KG1 (cell line): ENCODE measurements at places on chromosomes 2 and 18.

DNA sequence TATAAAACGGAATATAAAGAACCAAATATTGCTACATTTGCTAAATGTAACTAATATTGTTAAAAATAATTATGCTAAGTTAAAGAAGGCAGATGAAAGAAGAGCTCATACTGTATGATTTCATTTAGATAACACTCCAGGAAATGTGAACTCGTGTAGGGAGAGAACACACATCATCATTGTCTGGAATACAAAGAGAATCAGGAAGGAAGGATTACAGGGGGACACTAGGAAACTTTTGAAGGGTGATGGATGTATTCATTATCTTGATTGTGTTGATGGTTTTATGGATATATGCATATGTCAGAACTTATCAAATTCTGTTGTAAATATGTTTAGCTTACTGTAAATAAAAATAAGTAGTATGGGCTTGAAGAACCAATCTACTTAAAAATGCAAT, 104.1 kb upstream of the TRIB2 start:
- DNase-seq: no peak

DNA sequence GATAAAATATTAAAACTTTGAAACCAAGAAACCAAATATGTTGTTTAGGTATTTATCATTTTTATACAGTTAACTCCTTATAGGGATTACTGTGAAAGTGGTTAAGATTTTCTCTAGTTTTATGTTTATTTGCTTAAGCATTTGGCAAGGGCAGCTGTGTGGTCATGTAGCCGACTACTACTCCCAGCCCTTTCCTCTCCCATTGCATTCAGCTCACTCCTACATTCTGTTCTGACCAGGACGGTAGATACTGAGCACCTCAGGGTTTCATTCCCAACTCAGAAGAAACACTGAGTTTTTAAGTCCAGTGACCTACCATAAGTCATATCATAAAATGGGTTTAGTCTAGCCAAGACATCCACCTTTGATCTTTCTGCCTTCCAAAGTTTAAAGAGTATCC, 19.8 kb downstream of the FZD5 start:
- no peak for DNase-seq

DNA sequence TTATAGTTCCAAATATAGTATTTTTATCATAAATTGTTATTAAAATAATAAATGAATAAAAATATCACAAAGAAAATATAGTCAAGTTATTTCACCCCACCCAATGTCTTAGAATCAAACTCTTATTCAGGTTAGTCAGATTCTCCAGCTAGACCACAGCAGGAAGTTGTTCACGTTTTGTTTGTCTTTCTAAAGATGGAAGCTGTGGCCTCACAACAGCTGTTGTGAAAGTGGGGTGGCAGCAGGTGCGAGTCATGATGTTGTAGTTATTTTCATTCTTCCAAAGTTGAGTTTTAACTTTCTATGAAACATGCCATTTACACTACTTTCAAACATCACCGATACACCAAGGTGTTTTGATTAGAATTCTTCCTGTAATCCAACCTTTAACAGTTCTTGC, 272.9 kb downstream of the SLC8A1 start:
- DNase-seq: no peak

DNA sequence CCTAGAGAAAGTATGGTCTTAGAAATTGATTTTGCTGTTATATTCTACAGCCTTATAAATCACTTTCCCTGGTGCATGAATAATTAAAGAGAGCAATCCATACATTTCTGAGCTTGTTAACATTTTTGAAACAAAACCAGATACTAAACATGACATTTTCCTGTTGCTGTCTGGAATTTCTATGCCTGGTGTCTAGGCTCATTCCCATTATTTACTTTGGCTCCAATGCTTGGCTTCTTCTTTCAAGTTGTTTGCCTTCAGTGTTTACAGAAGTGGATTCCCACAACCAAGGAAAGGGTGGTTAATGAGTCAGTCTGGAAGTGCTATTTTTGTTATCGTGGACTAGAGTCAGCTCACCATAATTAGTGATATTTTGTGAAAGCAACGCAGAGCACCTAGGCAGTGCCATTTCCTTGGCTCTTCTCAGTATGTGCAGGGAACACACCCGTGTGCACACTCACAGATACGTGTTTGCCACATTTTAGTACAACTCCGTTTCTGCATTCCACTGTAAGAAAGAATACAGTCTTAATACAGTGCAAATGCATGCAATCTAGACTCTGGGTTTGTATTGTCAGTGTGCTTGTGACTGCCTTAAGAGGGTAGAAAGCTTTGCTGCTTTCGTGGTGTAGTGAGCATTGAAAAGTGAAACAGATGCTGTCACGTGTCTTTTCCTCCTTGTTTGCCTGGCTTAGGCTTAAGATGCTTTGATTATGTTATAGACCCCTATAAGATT, 185.0 kb upstream of the RASGRP3 start:
- DNase-seq: no peak

DNA sequence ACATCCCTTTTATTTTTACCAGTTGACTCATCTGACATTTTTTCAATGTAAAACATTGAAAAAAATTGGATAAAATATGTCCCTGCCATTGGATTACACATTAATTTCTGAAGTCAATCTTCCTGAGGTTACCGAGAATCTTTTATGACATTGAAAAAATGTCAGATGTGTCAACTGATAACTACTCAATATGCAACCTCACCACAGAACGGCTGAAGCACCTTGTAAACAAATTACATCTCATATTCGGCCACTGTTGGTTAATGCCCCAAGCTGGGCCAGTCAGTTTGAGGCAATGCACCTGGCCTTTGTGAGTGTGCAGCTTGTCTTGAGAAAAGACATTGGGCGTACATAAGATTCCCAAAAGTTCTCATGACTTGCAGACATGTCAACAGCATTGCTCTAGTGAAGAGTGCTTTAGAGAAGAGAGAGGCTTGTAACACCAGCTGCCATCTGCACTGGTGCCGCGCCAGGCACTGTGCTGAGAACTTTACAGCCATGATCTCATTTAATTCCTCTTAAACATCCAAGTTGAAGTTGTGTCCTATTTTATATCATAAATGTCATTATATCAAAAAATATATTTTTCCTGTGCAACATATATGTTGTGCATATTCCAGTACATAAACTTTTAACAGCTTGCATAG, 112.7 kb upstream of the SLC35G4 start:
- DNase-seq: no peak

DNA sequence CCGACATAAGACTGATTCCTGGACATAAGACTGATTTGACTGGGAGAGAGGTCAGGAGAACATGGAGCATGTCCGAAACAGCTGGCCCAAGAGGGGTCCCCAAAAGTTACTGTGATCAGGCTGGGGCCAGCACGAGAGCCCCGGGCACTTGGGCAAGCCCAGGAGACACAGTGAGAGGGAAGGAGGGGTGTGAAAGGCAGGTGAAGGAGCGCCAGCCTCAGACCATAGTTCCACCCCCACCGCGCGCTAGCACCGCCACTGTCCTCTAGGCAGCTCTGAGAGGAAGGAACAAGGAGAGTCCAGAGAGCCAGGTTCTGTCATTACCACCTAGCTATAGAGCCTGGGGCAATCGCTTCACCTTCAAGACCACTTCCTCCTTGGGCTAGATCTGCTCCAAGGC, 78.2 kb upstream of the DAPL1 start:
- no peak for DNase-seq

GRCh38 chr2:179031731-179032408, 18.1 kb downstream of the CCDC141 start:
- DNase-seq: no peak

DNA sequence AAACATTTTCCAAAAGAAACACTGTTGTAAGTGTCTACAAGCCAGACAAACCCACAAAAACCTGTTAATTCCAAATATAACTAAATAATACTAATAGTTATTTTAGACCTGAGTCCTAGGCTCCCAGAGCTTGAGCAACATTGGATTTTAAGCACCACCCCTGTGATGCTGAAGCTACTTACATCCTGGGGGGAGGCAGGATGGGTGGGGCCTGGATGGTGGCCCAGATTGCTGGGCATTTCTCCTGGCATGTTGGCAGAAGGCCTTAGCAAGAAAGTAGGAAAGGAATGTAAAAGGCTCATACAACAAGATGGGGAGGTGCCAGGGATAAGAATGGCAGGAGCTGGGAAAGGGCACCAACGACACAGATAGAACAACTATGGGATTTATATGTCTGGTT, 50.7 kb upstream of the OTX1 start:
- DNase-seq: no peak

- no peak for DNase-seq
These were observed 89.2 kb downstream of the STPG4 start for GRCh38 chr2:47065771-47066380.

GRCh38 chr2:112985090-112985489, 7.3 kb downstream of the IL36G start:
- DNase-seq: no peak

DNA sequence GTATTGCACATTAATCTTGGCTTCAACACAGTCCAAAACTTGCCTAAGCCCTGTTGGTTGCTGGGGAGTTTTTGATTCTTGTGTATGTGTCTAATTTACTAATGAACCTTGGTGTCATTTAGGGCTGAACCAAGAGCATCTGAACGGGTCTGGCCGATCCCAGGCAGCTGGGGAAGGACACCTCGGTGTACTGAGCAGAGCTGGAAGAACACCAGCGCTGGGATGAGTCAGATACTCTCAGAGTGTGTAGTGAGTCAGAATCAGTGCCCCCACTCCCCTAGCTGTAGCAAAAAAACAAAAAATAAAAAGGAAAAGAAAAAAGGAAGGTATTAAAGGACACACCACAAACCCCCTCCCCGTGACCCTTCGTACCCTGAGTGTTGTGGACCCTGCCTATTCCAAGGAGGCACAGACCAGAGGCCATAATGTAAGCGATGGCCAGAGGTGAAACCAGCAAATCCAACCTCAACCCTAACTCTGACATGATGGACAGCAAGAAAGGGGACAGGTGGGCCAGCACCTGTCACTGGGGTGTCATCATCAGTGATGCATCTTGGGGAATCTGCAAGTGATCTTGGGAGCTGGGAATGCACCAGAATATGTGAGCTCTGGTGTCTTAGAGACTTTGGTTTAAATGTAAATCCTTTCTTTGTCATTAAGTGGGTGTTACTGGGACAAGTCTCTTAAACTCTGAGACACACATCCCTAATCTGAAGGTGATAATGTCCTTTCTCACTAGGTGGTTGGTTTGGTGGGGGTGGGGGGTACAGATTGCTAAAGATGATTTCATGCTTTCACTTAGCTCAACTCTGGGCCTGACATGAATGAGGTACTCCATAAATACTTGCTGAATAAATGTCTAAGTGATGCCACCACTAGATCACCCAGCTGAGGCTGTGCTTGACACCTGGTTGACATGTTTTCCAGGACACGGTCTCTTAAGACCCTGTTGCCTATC, 34.2 kb upstream of the NCOA1 start:
- no peak for DNase-seq

GRCh38 chr2:208713066-208713745, 306.6 kb downstream of the PTH2R start:
- DNase-seq: no peak

- DNase-seq: no peak
These were observed 252.1 kb upstream of the TANK start for GRCh38 chr2:160908157-160908556.

DNA sequence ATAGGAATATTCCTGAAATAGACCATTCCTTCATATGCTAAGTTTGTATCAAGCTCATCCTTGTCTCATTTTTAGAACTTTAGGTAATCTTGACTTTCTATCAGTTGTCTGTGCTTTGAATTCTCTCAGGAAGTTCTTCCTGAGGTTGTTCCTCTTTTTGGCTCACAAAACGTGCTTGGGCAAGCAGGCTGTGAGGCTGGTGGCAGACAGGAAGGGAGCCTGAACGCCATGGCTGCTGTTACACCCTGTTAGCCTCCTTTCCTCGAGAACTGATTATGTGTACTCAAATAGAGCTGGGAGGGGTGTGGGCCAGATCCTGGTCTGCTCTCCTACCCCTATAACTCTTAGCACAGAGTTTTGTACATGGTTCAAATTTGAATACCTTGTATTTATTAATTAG, 136.4 kb upstream of the CELF4 start:
- DNase-seq: no peak

DNA sequence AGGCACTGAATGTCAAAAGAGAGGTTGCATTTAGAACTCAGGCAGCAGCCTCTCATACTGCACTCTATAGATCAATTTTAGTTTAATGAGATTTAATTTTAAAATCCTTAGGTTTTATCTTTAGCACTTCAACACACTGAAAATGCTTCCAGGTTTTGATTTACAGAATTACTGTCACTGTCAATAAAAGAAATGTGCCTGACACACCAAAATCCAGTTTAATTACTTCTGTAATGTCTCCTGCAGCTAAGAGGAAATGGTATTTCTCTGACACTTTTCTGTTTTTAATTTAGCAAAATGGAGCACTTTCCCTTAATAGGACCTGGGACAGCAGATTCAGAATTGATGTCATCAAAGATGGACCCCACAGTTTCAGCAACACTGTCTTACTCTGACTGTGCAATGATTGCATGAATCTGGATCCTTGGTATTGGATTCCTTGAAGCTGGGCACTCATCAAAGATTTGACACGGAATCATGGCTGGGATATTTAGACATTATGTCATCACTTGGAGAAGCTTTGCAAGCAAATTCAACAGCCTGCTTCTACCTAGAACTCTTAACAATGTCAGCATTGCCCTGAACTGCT, 576.5 kb downstream of the NRXN1 start:
- no peak for DNase-seq

DNA sequence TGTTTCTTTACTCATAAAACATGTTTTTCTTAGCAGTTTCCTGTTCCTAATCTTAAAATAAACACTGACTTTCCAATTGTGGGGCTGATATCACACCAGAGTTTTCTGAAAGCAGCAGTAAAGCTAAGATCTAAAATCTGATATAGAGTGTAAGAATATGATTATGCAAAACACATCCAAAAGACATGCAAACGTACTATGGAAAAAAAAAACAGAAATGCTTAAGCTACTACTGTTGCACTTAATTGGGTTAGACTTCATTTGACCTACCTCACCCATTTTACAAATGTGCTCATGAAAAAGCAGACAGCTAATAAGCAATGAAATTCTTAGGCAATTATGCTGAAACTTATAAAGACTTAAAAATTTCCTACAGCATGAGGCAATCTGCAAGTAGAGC, 10.5 kb downstream of the CYTIP start:
- no peak for DNase-seq

DNA sequence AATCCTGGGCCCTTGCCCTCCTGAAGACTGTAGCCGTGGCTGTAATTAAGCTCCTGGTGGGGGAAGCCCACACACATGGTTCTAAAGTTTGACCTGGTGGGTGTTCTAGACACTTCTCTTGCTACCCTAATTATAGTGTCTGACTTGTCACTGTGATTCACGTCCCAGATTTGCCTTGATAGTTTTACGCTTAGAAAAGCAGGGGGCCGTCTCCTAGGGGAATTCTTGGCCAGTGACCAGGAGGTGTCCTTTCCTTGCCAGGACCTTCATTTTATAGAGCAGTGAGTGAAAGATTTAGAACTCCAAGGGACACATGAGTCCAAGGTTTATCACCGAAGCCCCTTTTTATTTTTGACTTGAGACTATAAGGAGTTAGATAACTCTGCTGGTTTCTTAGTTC, 9.0 kb downstream of the TMEM214 start:
- DNase-seq: no peak
